ENCODE measurements at places on chromosomes 1 and 21.

DNA sequence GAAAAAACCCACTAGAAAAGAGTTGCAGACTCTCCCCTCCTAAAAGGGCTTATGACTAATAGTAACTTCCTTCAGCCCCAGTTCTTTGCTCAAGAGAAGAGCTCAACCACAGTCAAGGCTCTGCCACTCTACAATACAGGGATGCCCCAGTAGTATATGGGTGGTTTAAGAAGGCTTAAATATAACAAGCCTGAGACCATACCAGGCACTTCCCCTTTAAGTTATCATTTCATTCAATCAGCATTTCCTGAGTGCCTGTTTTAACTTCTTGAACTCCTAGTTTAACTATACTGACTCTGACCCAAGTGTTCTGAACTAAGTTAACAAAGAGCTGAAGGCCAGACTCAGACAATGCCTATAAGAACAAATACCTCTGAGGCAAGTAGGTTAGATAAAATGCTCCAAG, 19.8 kb downstream of the PRPF38A start:
- DNase-seq: no peak

- DNase-seq: no peak
These were observed 143.2 kb upstream of the C1orf105 start for GRCh38 chr1:172277275-172277674.

GRCh38 chr1:109640285-109640865, 15.5 kb upstream of the GSTM4 start:
- DNase-seq: peak; percentile 62

DNA sequence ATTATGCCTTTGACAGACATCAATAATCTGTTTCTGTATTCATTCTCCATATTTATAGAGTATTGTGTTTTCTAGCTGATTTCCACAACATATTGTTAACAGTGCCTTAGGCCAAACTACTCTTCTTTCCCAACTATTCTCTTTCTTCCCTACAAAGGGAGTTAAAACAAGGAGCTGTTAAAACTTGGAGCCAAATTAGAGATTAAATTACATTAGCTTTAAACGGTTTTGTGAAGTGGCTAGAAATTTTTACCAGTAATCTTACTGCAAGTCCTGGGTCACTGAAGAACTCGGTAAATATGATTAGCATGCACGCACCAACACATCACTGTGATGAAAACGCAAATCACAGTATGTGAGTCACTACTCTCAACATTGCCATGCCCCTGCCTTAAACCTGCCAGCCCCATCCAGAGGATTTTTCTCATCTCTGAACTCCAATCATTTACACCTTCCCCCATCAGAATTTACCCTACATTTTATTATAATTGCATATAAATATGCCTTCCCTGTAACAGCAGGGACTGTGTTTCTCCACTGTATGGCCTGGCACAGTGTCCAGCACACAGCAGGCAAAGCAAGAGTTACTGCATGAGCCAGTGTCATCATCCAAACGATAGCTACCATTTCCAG, 1.5 kb upstream of the PRDX6 start:
- DNase-seq: peak; percentile 26

DNA sequence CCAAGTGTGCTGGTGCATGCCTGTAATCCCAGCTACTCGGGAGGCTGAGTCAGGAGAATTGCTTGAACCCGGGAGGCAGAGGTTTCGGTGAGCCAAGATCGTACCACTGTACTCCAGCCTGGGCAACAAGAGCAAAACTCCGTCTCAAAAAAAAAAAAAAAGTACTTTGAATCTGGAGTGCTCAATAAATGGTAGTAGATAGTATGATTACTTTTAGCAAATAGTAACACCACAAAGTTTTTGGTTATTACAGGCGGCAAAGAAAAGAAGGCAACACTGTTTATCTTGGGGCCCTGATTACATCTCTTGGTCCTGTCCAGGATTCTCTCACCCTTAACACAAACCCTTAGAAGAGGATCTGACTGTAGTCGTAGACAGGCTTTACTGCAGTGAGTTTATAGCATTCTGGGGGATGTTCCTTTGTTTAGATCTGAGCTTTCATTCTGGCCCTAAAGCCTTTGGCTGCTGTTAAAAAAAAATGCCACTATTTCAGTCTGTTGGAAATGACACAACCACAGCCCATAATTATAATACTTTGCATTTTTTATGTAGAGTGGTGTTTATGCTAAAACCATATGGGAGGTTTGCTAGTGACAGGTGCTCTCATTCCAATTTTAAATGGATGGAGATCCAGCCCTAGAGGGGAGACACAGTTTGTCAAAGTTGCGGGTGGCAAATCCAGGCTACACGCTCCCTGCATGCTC, 79.7 kb upstream of the SLC2A1 start:
- no peak for DNase-seq

GRCh38 chr1:64530969-64531692, 61.2 kb downstream of the CACHD1 start:
- DNase-seq: peak; percentile 94

DNA sequence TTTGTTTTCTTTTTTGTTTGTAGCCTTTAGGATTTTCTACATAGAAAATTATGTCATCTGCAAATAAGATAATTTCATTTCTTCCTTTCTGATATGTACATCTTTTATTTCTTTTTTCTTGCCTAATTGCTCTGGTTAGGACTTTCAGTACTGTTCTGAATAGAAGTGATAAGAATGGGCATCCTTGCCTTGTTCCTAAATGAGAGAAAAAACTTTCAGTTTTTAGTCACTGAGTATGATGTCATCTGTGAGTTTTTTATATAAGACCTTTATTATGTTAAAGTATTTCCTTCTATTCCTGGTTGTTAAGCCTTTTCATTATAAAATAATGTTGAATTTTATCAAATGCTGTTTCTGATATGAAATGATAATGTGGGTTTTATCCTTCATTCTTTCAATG, 76.0 kb upstream of the SLC35F3 start:
- DNase-seq: no peak

GRCh38 chr1:12621346-12622335, 3.6 kb upstream of the DHRS3 start:
- peak; percentile 80 for DNase-seq

- no peak for DNase-seq
These were observed 771.1 kb downstream of the BRINP3 start for GRCh38 chr1:189706594-189706993.

DNA sequence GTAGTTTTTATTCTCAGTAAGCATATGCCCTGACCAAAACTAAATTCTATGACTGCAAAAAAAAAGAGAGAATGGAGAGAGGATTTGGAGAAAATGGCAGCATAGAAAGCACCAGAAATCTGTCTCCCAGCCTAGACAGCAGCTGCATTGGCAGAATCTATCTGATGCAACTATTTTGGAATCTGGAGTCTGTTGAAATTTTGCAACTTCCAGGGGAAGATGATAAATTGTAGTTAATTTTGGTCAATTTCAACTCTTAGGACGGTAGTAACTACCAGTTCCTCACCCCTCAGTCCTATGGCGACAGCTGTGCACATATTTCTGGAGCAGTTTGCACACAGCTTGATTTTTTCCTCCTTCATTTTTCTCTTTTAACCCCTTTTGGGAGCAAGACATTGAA, 10.9 kb downstream of the EXO5 start:
- no peak for DNase-seq

GRCh38 chr1:224108991-224109390, 4.9 kb upstream of the FBXO28 start:
- no peak for DNase-seq

- DNase-seq: no peak
These were observed 20.8 kb upstream of the PIK3R3 start for GRCh38 chr1:46153228-46153627.

DNA sequence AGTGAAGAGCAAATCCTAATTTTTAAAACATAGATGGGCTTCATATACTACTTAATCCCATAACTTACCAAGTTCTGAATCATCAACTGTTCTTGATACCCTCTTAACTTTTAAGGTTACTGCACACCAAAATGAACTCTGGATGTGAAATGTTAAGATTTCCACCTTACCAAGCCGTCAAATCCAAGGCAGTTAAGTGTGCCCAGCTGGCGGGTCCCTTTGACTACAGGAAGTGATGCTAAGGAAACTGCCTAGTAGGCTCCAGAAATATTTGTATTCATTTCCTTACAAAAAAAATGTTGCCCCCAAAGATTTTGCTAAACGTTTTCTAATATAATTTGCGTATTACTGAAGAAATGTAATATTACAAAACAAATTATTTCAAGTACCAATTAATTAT, 10.7 kb downstream of the NRIP1 start:
- peak; percentile 39 for DNase-seq

- DNase-seq: no peak
These were observed 63.3 kb downstream of the AK4 start for GRCh38 chr1:65211331-65211730.

- DNase-seq: peak; percentile 35
These were observed 622.4 kb upstream of the PKN2 start for GRCh38 chr1:88061492-88062177.

GRCh38 chr1:45953934-45954847, 150.8 kb downstream of the MAST2 start:
- peak; percentile 56 for DNase-seq

GRCh38 chr21:15837645-15838044, 107.9 kb downstream of the USP25 start:
- peak; percentile 45 for DNase-seq

- peak; percentile 73 for DNase-seq
These were observed 18.8 kb downstream of the RNF220 start for GRCh38 chr1:44423591-44424537.

DNA sequence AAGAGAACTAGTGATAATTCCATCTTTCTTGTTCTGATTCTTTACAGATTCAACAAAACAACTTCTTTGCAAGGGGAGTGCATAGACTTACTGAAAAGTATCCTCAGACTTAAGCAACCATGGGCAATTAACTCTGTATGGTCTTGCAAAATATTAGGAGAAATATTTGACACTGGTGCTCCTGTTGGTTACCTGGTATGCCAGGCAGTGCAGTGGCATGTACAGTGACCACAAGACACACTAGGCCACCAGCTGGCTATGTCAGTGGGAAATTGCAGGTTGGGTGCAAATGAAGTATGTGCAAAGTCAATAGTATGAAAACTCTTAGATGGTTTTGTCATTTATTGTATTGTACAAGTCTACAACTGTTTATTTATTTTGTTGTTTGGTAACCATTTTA, 34.5 kb downstream of the EPS15 start:
- DNase-seq: no peak

DNA sequence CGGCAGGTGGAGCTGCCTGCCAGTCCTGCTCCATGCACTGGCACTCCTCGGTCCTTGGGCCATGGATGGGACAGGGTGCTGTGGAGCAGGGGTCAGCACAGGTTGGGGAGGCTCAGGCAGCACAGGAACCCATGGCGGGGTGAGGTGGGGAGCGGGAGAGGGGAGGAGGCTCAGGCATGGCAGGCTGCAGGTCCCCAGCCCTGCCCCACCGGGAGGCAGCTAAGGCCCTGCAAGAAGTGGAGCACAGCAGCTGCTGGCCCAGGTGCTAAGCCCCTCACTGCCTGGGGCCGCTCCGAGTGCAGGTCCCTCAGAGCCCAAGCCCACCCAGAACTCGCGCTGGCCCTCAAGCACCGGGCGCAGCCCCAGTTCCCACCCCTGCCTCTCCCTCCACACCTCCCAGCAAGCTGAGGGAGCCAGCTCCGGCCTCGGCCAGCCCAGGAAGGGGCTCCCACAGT, 691 bp upstream of the GBP5 start:
- DNase-seq: no peak

- DNase-seq: no peak
These were observed 1.2 kb downstream of the ZNF692 start for GRCh38 chr1:248857749-248858095.

GRCh38 chr21:28671549-28672195, 321.0 kb downstream of the LTN1 start:
- DNase-seq: no peak
